Naive thymus-derived CD4-positive, alpha-beta T cell (primary cell): ENCODE measurements at places on chromosomes 1 and 21. TPM values are rescaled to one million over a fixed set of nuclear protein-coding genes. Genes with fewer than 3 reads are reported as not detected.

DNA sequence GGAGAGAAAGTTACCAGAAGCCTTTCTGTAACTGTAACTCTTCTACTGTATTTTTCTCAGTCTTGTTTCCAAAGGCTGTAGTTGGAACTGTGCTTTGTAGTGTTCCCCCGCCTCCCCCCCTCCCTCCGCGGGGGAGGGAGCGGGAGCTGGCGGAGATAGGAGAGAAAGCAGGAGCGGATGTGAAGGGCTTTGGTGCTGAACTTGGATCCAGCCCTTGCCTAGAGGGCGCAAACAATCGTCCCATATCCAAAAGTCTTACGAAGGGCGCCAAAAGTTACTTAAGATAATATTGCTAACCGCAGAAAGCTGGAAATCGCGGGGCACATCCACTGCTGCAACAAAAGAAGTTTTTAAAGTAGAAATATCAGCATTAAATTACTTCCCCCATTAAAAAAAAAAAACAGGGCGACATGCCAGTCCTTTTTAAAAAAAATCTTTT, 2.4 kb upstream of the NFIA start:
- H3K36me3 ChIP-seq: no peaks in the 10 kb centered on the region
- peaks cover 41% of the 10 kb centered on the region for H3K4me1 ChIP-seq
- H3K27ac ChIP-seq: peak overlapping the region; percentile 75
- H3K4me3 ChIP-seq: no peak overlapping the region
- no peaks in the 10 kb centered on the region for H3K27me3 ChIP-seq

Gene AADACL4
- total RNA-seq: not detected

Gene PRPF38B
- total RNA-seq: 120 TPM

DNA sequence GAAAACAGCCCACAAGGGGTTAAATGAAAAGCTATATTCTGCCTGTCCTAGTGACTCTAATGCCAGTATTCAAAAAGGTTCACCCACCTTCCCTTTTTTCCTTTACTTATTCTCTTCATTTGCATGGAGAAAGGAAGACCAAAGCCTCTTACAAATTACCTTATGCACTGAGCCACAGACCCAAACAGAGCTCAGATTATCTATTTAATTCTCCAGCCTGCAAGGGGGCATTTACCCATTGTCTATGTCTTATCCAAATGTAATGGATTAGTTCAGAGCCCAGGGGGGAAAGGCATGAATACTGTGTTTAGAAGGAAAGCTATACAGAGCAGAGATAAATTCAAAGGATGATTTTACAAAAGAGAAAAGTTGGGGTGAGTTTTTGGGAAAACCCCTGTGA, 388.5 kb downstream of the OMA1 start:
- no peak overlapping the region for H3K27ac ChIP-seq
- no peak for DNase-seq
- H3K4me3 ChIP-seq: no peak overlapping the region
- no peaks in the 10 kb centered on the region for H3K27me3 ChIP-seq
- no peaks in the 10 kb centered on the region for H3K4me1 ChIP-seq

- H3K27ac ChIP-seq: no peak overlapping the region
- H3K27me3 ChIP-seq: no peaks in the 10 kb centered on the region
- DNase-seq: no peak
Measured at GRCh38 chr21:36744190-36744559, 45.3 kb downstream of the SIM2 start.

- peak; percentile 87 for DNase-seq
- H3K27me3 ChIP-seq: no peaks in the 10 kb centered on the region
- peaks cover 7% of the 10 kb centered on the region for H3K4me1 ChIP-seq
- peak within 1 kb of the TSS; percentile 91 for H3K27ac ChIP-seq
- peak within 1 kb of the TSS; percentile 84 for H3K4me3 ChIP-seq
Measured at GRCh38 chr1:23800400-23801337, at the start of gene GALE. TSS of gene GALE (minus strand) at chr1:23800754. CDS start at chr1:23799007, 1,747 bp downstream.

DNA sequence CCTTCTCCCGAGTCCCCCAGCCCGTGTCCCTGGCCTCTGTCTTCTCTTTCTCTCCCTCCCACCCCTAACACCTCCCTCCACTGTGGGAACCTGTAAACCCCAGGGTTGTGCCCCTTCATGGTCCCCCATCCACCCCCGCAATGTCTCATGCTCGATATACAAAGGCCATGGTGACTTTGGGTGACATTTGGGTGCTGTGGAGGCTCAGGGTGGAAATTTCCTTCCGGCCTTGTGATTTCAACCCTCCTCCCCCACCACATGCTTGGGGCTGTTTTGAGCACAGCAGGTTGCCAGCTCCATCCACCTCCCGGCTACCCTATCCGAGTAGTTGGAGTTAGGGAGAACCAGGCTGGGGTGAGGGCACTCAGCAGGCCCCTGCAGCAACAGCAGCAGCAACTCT, 25.7 kb upstream of the VPS13D start:
- peaks cover 47% of the 10 kb centered on the region for H3K36me3 ChIP-seq
- no peak overlapping the region for H3K4me3 ChIP-seq
- H3K27me3 ChIP-seq: no peaks in the 10 kb centered on the region
- no peak for DNase-seq

DNA sequence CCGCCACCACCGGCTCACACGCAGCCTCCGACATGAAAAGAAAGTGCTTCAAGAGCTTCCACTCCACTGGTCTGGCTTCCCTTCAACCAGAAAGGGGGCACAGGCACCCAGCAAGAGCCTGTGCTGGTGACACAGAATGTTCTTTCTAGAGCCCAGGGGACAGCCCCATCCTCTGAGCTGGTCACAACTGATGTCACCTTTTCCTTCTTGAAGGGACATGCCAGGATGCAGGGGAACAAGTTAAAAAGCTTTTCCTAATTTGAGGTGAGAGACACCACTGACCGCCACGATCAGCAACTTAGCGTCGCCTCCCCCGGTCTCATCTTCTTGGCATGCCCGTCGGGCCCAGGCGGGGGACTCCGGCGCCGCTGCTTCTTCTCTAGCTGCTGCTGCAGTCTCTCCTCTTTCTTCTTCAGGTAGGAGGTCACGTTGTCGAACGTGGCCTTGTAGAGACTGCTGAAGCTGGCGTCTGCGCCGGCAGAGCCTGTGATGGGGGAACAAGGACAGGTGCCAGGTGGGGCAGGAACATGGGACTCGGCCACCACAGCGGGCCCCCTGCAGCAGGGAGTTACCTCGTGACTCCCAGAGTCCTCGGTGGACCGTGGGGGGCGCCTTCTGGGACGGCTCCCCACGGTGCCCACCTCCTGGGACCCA, 29.5 kb downstream of the WDR4 start:
- no peaks in the 10 kb centered on the region for H3K27me3 ChIP-seq
- H3K4me1 ChIP-seq: no peaks in the 10 kb centered on the region
- no peak for DNase-seq
- H3K4me3 ChIP-seq: no peak overlapping the region

DNA sequence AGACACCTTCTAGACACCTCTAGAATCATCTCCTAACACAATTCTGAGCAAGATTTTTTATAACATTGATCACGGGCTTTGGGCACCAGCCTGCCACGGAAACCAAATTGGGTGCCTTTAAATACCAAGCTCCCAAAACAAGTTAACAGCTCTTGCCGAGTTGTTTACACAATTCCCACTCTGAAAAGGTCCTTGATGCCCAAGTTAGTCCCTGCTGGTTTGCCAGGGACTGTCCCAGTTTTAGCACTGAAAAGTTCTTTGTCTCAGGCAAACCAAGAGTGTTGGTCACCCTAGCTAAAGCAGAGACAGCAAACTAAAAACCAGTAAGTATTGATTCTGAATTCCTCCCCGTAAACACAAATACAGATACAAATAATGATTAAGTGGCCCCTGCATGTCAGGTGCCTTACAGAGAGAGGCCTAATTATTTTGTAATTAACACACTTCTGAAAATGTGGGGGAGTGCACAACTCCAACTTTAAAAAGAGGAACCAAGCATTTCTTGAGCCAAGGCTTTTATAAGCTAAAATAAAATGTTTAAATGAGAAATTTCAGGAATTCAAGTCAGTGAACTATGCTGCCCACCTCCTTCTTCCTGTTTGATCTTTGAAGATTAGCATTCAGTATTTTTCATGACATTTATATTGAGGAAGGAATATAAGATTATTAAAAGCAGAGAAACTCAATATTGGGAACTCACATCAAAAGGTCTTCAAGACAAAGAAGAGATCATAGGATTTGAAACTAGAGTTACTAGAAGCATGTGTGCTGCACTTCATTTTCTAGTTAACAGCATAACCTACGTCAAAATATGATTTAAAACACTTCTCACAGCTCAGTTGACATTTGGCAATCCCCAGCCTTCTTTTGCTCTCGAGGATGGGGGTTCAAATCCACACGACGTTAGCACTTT, 9.0 kb upstream of the UBE2U start:
- H3K27me3 ChIP-seq: no peaks in the 10 kb centered on the region
- H3K4me3 ChIP-seq: no peak overlapping the region
- no peak overlapping the region for H3K27ac ChIP-seq
- no peaks in the 10 kb centered on the region for H3K36me3 ChIP-seq
- DNase-seq: no peak
- no peaks in the 10 kb centered on the region for H3K4me1 ChIP-seq

DNA sequence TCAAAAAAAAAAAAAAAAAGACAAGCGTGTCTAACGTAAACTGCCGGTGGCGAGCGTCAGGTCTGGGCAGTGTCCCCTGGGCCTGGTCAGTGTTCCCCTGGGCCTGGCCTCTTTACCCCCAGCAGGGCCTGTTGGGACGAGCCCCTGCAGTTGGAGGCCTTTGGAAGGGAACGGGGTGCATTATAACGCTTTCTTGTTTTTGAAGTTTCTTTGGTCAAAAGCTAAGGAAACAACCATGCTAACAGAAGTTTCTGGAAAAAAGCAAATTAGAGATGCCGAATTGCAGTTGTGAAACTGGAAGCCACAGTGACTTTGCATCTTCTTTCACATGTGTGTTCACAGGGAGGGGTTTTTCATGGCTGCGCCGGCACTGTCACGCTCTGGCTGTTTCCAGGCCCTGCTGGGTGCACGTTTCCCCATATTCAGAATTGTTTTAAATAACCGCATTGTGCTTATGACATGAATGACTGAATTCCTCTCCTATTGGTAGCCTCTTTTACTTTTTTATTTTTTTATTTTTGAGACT, 16.0 kb downstream of the RRP1 start:
- no peaks in the 10 kb centered on the region for H3K27me3 ChIP-seq
- H3K27ac ChIP-seq: no peak overlapping the region
- no peaks in the 10 kb centered on the region for H3K36me3 ChIP-seq
- H3K4me1 ChIP-seq: no peaks in the 10 kb centered on the region
- no peak overlapping the region for H3K4me3 ChIP-seq

DNA sequence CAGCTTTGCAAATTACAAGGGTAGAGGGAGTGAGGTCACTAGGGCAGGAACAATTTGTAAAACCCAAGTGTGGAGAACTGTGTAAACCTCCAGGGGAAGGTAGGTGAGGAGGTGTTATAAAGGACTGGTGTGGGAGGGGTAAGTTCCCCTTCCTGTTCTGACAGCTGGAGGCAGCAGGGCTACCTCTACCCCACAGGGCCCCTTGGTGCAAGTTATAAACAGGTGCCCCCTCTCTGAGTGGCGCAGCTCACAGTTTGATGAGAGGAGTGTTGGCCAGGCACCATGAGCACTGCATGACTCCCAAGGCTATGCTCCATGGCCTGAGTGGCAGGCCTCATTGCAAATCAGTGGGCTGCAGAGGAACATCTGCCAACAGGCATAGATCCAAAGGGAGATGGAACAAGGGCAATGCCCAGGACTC, 41.0 kb downstream of the MFSD2A start:
- H3K27me3 ChIP-seq: no peaks in the 10 kb centered on the region
- no peak overlapping the region for H3K4me3 ChIP-seq
- no peak overlapping the region for H3K27ac ChIP-seq
- no peaks in the 10 kb centered on the region for H3K36me3 ChIP-seq

- H3K4me3 ChIP-seq: peak within 1 kb of the TSS; percentile 81
- H3K4me1 ChIP-seq: peaks cover 11% of the 10 kb centered on the region
- H3K27ac ChIP-seq: peak within 1 kb of the TSS; percentile 81
- no peaks in the 10 kb centered on the region for H3K36me3 ChIP-seq
Measured at GRCh38 chr21:36156815-36157670, at the start of gene DOP1B. TSS of gene DOP1B (plus strand) at chr21:36156824. CDS start at chr21:36164734, 7,910 bp downstream.

GRCh38 chr1:157916887-157917570, 75.4 kb upstream of the CD5L start:
- DNase-seq: no peak
- H3K27me3 ChIP-seq: no peaks in the 10 kb centered on the region
- no peak overlapping the region for H3K27ac ChIP-seq

GRCh38 chr1:44318097-44319088, 36.7 kb downstream of the ERI3 start:
- H3K4me3 ChIP-seq: no peak overlapping the region
- no peaks in the 10 kb centered on the region for H3K27me3 ChIP-seq
- H3K27ac ChIP-seq: no peak overlapping the region
- peaks cover 6% of the 10 kb centered on the region for H3K36me3 ChIP-seq
- no peaks in the 10 kb centered on the region for H3K4me1 ChIP-seq

Gene DENND2D
- total RNA-seq: 328 TPM

- no peak overlapping the region for H3K27ac ChIP-seq
- no peak for DNase-seq
- no peaks in the 10 kb centered on the region for H3K36me3 ChIP-seq
- H3K27me3 ChIP-seq: no peaks in the 10 kb centered on the region
- no peaks in the 10 kb centered on the region for H3K4me1 ChIP-seq
Measured at GRCh38 chr1:192807211-192808162, 1.4 kb upstream of the RGS2 start.

DNA sequence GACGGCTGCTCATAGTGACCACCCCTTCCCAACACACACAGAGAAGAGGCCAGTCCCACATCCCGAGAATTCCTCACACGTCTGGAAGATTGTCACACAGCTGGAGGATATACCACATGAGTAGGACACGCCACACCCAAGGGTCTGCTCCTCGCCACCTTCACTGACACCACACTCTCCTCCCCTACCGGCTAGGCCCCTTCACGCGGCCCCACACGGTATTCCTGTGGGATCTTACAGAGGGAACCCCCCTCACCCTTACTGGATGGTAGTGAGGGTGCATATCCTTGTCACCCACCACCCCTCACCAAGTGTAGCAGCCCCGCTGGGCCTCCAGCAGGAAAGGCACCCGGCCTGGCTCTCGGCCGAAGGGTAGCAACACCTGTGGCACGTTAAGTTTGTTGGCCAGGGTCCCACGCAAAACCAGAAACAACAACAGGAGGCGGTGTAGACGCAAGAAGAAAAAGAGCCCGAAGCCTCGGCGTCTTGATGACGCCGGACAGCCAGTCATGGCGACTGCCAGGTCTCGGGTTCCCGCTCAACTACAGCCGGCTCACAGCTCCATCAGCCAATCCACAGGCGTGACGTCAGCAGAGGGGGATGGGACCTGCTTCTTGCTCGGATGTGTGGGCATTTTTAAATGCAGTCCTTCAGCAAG, at the start of gene NUP210L:
Gene NUP210L (minus strand): TSS at position 540 of the 658 bp plus-strand sequence.
- peak within 1 kb of the TSS; percentile 77 for H3K27ac ChIP-seq
- no peaks in the 10 kb centered on the region for H3K27me3 ChIP-seq
- H3K4me1 ChIP-seq: peaks cover 64% of the 10 kb centered on the region
- no peak within 1 kb of the TSS for H3K4me3 ChIP-seq

- no peaks in the 10 kb centered on the region for H3K27me3 ChIP-seq
- no peak overlapping the region for H3K27ac ChIP-seq
- no peaks in the 10 kb centered on the region for H3K36me3 ChIP-seq
- no peaks in the 10 kb centered on the region for H3K4me1 ChIP-seq
- DNase-seq: no peak
- H3K4me3 ChIP-seq: no peak overlapping the region
Measured at GRCh38 chr21:20647607-20648006, 350.6 kb upstream of the NCAM2 start.

Gene UHMK1
- total RNA-seq: 69.9 TPM

- no peak overlapping the region for H3K4me3 ChIP-seq
- H3K27ac ChIP-seq: no peak overlapping the region
- no peak for DNase-seq
- H3K27me3 ChIP-seq: no peaks in the 10 kb centered on the region
Measured at GRCh38 chr21:32135401-32136363, 143.2 kb downstream of the MIS18A start.

Gene TLR5
- total RNA-seq: 7.0 TPM
